ENCODE measurements at places on chromosomes 13 and 19.
A peak's percentile ranks its signal among the peaks of the same experiment; 100 is the strongest.

- no peak for DNase-seq
Measured at GRCh38 chr13:98539666-98540065, 37.2 kb downstream of the STK24 start.

DNA sequence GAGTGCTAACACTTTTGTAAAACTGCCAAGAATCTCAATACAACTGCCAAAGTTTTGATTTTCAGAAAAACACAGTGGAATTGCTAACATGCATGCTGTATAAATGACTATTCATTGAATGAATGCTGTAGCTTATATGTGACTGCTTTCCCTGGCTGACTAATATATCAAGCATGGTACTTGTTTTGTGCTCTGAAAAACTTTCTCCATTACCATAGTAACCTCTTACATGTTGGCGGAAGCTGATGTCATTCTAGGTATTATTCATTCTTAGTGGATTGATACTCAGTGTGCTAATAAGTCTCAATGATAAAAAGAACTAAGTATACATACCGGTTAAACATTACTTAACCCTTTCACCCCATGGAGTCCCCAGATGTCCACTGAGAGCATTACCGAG is 166.1 kb upstream of the MYO16 start:
- DNase-seq, result no peak

- DNase-seq, result no peak
Measured at GRCh38 chr19:17457616-17458015, 3.1 kb downstream of the NXNL1 start.

DNA sequence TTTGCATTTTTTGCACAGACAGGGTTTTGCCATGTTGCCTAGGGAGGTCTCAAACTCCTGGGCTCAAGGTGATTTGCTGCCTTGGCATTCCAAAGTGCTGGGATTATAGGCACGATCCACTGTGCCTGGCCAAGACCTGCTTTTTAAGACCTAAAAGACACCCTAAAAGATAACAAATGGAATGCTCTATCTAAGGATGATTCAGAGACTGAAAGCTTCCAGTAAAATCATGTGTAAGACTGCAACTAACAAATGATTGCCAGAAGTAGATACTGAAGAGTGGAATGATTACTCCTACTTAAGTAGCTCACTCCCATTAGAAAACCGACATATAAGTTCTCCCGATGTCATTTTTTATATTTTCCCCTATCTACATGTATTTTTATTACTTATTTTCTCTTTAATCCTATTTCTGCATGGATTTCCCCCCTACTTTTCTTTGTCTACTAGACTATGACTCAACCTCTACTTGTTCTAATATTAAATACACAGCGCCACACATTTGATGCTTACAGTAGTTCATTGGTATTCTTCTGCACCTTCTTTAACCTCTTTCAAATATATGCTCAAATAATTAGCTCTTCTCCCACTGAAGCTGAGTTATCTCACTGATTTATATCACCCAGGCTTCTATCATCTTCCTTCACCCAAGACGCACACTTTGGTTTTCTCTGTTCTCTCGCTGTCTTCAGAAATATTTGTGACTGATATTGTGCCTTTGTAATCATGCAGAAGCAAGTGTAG is 32.2 kb upstream of the KLF12 start:
- no peak for DNase-seq

- DNase-seq, result peak; percentile 60
Measured at GRCh38 chr13:113804703-113805430, 45.8 kb downstream of the TMEM255B start.

GRCh38 chr19:996051-996838 is 4.0 kb upstream of the GRIN3B start:
- DNase-seq, result no peak

DNA sequence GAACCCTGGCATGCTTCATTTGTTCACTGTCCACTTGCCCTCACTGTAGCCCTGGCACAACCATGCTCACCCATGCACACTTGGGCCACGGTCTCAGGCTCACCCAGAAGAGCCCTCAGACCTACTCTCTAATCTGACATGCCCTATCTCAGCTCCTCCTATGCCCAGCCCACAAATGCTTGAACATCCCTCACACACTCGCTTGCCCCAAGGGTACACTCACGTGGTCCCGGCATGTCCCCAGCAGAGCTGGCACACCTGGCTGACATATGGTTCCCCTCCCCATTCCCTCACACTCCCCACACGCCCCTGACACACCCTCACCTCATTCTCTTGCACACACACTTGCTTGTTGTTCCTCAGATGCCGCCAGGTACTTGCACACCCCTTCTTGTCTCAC is 55.7 kb downstream of the MAP4K1 start:
- DNase-seq, result no peak

DNA sequence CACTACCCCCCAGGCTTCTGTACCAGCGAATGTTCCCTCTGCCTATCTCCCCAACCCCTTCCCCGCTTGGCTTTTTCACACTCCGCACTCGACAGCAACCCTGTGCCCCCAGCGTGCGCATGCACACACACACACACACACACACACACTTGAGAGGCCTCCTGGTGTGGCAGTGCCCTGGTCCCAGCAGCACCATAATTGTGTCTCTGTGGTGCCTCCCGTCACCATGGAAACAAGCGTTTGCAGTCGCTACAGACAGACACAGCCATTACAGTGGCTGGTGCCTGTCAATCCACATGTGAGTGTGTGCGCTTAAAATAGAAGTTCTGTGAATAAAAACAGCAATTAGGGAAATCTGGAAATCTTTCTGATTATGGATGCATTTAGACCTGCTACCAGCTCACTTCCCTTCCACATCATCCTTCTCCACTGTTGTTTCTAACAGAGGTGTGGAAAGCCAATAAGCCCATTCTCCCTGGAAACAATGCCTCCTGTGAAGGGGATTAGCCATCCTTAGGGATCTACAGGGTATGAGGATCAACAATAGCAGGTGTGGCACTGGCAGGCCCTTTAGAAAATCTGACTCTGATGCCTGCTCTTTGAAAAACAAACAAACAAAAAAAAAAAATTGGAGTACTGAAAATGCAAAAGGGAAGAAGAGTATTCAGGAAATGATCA is 146.3 kb downstream of the DCLK1 start:
- no peak for DNase-seq

GRCh38 chr19:48680436-48681126 is 7.8 kb upstream of the NTN5 start:
- no peak for DNase-seq

GRCh38 chr13:32645854-32646253 is 59.6 kb downstream of the PDS5B start:
- no peak for DNase-seq

DNA sequence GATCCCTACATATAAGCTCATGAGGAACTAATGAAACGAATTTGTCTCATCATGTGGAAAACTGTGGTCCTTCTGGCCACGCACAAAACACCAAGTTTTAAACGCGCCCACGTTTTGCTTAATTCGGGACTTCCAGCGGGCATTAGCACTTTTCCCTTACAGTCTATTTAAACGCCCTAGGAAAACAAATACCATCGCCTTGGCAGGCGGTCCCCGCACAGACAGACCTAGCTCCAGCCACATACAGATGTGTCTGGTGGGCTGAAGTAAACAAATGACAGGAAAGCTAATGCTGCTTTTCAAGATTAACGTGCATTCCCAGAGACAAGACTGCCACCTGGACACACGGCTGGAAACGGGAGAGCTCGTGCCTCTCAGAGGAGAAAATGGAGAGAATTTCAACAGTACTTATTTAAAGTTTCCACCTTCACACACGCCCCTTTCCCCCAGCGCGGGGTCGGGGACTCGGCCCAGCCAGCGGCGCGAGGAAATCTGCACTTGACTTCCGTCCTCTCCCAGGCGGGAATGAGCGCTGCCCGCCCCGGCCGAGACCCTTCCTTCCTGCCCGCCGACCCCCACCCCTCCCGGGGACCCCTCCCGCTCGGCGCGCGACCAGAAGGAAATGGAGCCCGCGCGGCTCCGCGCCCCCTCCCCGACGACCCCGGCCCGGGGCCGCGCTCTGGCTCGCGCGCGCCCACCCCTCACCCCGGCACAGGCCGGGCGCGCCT is 931 bp downstream of the USP12 start:
- DNase-seq, result peak; percentile 69

GRCh38 chr19:49536921-49537462 is 9.2 kb downstream of the RCN3 start:
- no peak for DNase-seq

DNA sequence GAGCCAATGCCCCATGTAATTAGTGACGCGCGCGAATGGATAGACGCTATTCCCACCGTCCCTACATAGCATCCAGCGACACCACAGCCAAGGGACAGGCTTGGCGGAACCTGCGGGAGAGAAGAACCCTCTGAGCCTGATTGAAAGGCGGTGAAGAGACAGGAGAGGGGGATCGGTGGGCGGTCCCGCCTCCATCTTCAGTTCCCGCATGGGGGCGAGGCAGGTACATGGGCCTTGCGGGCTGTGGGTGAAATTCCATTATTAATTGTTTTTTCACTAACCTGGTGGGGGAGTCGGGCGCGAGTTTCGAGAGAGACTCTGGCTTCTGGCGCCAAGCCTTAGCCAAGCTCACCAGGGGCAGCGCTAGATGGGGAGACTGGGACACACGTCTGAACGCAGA is 8.4 kb upstream of the TEX101 start:
- DNase-seq, result no peak

- peak; percentile 15 for DNase-seq
Measured at GRCh38 chr13:83796364-83796763, 85.9 kb downstream of the SLITRK1 start.

DNA sequence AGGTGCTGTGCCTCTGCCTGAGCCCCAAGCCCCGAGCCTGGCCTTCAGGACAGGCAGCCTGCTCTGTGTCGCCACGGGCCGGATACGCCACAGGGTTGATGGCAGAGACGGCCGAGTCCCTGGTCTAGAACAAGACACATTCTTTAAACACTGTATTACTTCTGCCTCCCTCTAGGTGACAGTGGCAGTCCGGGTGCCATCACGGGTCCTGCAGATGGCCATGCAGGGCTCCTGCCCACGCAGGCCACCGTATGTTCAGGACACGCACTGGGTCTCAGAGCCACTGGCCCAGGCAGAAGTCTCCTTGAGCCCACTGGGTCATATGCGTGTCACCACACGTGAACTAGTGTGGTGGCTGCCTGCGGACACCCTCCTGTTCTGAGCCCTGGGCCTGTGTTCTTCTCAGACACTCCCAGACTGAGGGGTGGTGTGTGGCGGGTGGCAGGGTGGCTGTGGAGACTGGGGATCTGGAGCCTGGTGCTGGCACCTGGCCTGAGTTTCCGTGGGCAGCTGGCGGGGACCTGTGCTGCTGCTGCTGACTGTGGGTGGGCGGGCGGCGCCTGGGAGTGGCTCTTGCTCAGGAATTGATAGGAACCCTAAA is 4.4 kb downstream of the PLEKHJ1 start:
- no peak for DNase-seq

DNA sequence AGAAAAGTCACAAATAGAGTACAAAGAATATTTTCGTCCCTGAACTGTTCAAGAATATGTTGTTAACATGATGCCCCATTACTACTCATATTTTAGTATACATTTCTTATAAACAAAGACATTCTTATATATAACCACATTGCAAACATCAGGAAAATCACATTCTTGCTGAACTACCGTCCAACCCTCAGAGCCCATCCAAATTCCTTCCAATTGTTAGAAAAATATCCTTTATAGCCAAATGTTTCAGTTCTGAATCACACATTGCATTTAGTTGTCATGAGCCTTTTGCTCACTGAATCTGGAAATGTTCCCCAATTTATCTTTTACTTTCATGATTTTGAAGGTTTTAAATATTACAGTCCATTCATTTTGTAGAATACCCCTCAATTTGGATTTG is 467.8 kb upstream of the ARGLU1 start:
- no peak for DNase-seq

GRCh38 chr13:38283346-38283745 is 66.3 kb upstream of the UFM1 start:
- no peak for DNase-seq

DNA sequence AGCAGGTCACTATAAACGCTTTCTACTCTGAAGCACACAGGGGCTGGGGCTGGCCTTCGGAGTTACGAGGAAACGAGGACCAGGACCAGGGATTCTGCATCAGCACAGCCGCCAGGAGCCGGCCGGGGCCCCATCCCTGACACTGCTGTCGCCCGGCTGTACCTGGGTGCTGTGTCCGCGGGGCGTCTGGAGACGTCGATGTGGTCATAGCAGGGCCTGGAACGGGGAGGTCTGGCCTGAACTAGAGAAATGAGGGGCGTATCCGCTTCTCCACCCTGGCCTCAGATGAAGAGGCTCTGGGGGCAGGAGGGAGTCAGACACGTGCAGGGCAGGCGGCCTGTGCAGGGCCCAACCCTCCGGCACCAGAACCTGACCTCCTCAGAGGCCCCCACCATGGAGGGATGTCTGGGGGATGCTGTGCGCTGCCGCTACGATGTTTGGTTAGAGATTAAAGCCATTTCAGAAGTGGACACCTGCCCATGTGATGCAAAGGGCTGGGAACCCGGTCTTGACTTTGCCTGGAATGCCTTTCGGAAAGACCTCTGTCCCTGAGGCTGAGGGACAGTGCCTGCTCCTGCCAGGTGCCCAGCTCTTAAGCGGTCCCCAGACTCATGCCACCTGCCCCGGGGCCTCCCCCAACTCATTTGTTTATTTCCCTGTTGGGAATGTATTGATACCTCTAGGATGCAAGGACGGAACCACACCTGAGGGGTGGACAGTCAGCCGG is 21.4 kb downstream of the GAS6 start:
- DNase-seq, result peak; percentile 72

GRCh38 chr13:41276824-41277223 is 13.4 kb upstream of the MTRF1 start:
- DNase-seq, result no peak

- DNase-seq, result no peak
Measured at GRCh38 chr19:56508290-56508778, 679 bp downstream of the ZNF471 start.

GRCh38 chr13:112245989-112246388 is 130.2 kb upstream of the SPACA7 start:
- DNase-seq, result no peak

- DNase-seq, result no peak
Measured at GRCh38 chr13:75440100-75440499, 41.9 kb downstream of the TBC1D4 start.

DNA sequence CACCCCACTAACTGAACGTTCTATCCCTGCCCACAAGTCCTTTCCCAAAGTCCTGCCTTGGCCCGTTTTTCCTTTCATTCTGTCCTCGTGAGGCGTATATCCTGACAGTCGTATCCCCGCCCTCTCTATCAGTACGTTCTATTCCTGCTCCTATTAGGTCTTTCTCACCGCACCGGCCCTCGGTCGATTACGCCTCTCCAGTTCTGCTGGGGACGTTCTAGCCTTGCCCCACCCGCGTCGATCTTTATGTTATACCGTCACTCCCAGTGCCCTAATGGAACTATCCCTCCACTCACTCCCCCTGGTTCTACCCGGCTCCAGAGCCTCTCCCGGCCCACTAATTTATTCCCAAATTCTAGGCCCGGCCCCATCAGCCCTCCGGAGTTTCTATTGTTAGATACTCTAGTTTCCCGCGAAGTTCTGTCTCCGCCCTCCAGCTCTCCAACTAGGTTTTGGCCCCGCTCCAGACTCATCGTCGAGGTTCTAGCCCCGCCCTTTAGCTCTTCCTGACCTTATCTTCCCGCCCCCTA is 2.0 kb downstream of the PLAUR start:
- no peak for DNase-seq

- DNase-seq, result no peak
Measured at GRCh38 chr19:36420961-36421748, 2.7 kb upstream of the ZFP82 start.

- peak; percentile 70 for DNase-seq
Measured at GRCh38 chr19:10812902-10813404, 23.1 kb downstream of the TMED1 start.

Data from Right ventricle myocardium inferior (tissue), 1 donor.